Sciatic nerve (tissue), 2 donors: ENCODE measurements at places on chromosomes 3 and 15. TPM values are rescaled to one million over a fixed set of nuclear protein-coding genes. Genes with fewer than 3 reads are reported as not detected.

GRCh38 chr3:73419179-73419803 lies 205.4 kb downstream of the PDZRN3 start:
- no peak for DNase-seq

DNA sequence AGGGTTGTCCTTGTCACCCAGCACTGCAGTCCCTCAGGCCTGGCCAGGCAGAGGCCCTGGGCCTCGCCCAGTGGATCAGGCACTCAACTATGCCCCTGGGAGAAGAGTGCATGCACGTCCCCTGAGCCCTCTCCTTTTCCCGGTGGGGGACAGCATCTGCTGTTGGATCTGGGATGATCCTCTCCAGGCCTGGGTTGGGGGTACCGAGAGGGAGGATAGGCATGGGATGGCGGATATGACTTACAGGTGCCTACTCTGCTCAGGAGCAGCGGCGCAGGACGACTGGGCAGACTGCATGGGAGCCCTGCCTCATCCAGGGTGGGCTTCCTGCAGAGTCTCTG lies 9.0 kb upstream of the APBA2 start:
- DNase-seq, result no peak

DNA sequence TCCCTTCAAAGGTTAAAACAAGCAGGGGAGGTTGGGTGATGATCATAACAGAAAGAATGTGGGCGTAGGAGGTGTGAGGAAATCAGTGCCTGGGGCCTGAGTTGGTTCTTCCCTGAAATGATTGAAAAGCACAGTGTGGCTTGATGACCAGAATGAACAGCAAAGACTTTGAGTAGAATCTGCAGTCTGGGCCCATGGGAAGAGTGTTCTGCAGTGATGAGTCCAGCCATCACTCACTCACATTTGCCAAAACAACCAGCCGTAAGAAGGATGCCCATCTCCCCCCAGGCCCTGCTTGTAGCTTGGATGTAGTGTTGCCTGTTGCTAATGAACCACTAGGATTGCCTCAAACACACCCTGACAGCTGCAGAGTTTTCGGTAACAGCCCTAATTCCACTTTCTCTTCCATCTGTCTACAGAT lies 67.9 kb downstream of the VGLL3 start:
- DNase-seq, result no peak

HHLA2 gene
- 0.31 TPM for total RNA-seq

GRCh38 chr3:116034794-116035193 lies 410.5 kb downstream of the LSAMP start:
- no peak for DNase-seq

GRCh38 chr15:75672646-75673425 lies 25.1 kb downstream of the SNX33 start:
- peak; percentile 73 for DNase-seq

- no peak for DNase-seq
Measured at GRCh38 chr3:45816544-45816943, 20.2 kb upstream of the SLC6A20 start.

DNA sequence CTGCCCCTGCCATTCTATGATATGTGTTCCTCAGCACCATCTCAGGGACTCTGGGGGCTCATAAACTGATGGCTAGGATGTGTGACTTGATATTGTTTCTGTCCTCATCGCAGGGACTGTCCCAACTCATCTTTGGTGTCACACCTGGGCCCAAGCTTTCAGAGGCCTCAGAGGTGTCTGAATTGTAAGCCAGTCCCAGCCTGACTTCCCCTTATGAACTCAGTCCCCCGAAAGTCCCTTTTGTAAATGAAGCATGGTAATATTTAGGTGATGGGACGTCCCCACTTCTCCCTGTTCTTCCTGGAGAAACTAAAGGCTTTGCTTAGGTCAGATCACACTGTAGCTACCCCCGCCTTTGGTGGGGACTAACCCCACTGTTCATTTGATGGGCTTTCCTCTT lies 142.4 kb upstream of the TLE3 start:
- no peak for DNase-seq

RPS27L gene
- 118 TPM for total RNA-seq
